Occipital lobe (tissue), 3 donors: ENCODE measurements at places on chromosomes 2 and 18.

- no peak for DNase-seq
These were observed 12.7 kb upstream of the CREG2 start for GRCh38 chr2:101400048-101400447.

GRCh38 chr2:11481789-11482472 lies 16.0 kb upstream of the E2F6 start:
- no peak for DNase-seq

GRCh38 chr18:46253498-46253897 lies 149.3 kb downstream of the HAUS1 start:
- DNase-seq = no peak

- DNase-seq = no peak
These were observed 48.2 kb upstream of the CTAGE1 start for GRCh38 chr18:22465859-22466457.

DNA sequence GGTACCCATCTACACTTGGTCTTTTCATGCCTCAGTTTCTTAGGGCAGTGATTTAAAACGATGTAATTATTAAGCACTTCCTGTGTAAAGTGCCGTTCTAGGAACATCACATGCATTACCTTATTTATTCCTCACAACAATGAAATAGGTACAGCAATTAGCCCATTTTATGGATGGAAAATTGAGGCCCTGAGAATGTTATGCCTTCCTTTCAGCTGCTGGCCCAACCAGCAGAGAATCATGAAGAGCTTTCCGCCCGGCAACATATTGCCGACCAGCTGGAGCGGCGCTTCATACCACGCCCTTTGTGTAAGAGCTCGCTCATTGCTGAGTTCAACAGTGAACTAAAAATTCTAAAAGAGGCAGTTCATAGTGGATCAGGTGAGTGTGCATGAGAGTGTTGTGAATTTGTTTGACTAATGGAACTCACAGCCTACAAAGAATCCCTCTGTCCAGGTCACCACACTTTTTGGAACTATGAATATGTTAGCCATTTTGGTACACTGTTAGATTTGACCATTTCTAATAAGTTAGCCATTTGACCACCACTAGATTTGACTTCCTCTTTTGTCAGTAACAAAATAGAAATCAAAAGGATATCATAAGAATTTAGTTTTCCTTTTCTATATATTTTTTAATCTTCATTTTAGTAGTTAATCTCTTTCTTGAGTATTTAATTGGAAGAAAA lies 25.6 kb upstream of the RPE start:
- no peak for DNase-seq

GRCh38 chr2:240567872-240568677 lies at the start of gene RNPEPL1:
Gene RNPEPL1, plus strand, starts transcription at chr2:240568484. Its CDS starts 103 bp downstream, at chr2:240568587.
- DNase-seq = no peak

- no peak for DNase-seq
These were observed 137.9 kb downstream of the CDH2 start for GRCh38 chr18:28039078-28039477.

- no peak for DNase-seq
These were observed 304.1 kb upstream of the ERBB4 start for GRCh38 chr2:212842544-212843185.

- no peak for DNase-seq
These were observed 2.3 kb upstream of the PLCD4 start for GRCh38 chr2:218605432-218605831.

DNA sequence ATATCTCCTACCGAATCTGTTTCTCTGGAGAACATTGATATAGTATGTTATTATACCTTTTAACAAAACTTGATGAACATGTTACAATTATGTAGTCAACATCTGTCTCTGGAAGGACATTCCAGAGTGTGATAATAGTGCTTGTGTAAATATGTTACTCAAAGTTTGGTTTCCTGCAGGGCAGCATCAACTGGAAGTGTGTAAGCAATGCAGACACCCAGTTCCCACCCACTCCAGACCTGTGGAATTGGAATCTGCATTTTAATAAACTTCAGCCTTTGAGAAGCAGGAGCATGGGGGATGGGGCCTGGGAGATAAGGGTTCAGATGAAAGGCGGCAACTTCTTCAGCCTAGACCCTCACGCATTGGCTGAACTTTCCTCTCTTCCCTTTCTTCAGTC lies 398.9 kb downstream of the RND3 start:
- DNase-seq = no peak

DNA sequence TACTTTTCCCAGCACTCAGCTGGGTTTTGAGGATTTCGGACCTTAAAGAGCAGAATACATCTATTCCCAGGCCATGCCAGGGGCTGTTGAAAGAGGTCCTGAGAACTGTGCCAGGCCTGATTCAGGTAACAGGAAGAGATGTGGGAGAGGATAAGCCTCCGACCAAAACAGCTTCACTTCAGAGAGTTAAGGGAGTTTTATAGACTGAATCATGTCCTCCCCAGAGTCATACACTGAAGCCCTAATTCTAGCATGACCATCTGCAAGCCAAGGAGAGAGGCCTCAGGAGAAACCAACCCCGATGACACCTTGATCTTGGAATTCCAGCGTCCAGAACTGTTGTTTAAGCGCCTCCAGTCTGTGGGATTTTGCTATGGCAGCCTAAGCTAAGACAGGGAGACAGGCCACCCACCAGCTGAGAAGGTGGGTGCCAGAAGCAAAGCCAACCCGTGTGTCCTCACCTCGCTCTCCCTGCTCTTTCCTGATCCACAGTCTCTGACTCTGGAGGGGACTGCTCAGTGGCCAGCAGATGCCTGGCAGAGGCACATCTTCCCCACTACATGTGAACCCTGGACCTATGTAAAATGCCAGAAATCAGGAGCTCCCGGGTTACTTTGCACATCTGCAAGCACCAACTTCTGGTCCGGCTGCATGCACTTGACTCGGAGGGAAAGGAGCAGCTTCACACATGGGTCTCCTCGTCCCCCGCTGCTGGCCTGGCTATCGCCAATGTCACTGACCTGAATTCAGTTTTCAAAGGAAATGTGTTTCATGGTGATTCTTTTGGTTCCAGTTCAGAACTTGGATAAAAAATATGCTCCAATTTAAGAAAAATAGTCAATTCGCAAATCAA lies 116.8 kb upstream of the EPC2 start:
- DNase-seq = no peak

- DNase-seq = no peak
These were observed 227.6 kb downstream of the SEPTIN10 start for GRCh38 chr2:109386004-109386695.

- DNase-seq = no peak
These were observed 583.7 kb upstream of the HNMT start for GRCh38 chr2:137380610-137381009.

DNA sequence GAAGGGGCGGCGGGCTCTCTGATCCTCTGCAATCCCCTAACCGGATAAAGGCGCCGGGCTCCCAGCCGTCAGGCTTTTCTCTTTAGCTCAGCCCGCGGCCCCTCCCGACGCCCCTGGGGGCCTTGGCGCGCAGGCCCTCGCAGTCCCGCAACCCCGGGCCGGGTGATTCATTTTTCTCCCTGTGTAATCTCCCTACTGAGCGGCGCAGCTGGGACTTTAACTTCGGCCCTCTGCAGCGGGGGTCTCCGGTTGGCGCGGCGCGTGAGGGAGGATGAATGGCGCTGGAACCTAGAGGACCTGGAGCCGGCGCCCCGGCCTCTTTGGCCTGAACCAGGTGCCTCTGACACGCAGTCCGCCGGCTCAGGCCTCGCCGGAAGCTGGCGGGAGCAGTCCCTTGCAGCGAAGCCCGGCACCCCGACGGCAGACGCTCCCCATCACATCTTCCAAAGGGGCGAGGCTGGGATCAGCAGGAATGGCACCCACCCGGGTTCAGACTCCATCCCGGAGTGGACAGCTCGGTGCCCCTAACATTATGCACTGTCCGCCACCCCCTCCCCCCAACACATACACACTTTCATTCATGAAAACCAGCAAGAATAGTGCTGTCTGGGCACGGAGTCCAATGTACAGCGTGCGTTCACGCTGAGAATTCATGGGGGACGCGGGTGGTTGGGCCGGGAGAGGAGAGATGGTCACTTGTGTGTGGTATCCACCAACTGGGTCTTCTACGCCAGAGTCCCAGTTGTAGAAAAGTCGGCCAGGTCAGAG lies 1.2 kb downstream of the CNGA3 start:
- no peak for DNase-seq

- DNase-seq = no peak
These were observed 329.1 kb downstream of the SETBP1 start for GRCh38 chr18:45009756-45010155.

DNA sequence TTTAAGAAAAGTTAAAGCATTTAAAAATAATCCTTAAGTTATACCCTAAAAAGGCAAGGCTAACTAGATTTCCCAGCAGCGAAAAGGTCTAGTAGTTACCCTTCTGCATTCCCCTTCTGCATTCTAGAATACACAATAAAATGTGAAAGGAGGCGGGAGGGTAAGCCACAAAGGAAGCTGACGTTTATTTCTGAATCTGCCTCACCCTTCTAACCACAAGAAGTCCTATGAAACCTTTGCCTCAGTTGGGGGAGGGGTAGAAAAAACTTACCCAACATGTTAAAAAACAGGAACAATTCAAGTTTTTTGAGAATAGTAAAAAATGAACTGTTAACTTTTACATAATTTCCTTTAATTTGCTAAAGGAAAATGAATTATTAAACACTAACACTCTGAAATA lies 11.3 kb downstream of the STK17B start:
- DNase-seq = no peak

GRCh38 chr2:73033142-73033765 lies 38.3 kb downstream of the SFXN5 start:
- DNase-seq = no peak

GRCh38 chr2:45899926-45900325 lies 248.5 kb downstream of the PRKCE start:
- no peak for DNase-seq

DNA sequence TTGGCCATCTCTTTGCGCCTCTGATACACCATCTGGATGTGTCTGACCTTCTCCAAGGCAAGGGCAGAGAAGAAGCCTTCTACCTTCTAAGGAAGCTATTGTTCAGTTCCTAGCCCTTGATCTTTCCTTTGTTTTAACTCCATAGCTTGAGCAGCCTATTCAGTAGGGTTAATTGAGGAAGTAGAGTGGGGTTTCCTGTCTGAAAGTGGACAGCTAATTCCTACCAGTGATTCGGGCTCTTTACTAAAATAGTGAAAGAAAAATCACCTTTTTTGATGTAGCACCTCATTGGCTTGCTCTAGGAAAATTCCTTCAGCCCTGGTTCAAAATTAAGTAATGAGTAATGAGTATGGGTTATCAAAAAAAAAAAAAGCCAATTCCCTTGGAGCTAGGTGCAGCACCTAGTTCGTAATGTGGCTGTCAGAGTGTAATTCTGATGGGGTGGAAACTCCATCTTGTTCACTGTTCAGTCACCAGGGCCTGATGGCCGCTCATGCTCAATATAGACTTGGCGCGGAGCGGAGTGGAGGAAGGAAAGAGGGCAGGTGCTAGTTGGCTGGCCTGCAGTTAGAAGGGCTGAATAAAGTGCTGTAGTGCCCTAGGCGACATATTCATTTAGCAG lies 2.9 kb upstream of the MGAT5 start:
- no peak for DNase-seq

DNA sequence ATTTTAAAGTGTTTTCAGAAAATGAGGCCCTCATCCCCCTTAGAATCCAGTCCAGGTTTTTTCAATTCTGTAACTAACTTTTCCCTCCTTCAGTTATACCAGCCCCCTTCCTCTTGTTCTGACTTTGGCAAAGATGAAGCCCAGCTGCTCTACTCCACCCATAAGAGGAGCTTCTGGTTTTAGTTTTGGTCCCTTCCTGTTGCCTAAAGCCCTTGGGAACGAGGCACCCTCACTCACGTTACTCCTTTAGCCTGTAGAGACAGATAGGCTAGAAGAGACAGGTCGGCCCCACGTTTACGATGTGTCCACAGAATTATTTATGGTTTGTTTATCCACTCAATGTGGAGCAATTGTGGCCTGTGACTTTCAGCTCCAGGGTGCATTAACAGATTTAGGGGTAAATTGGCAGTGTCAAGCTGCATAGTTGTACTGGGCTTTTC lies 454.2 kb upstream of the TNP1 start:
- DNase-seq = no peak

GRCh38 chr2:232129483-232129882 lies 168.0 kb downstream of the DIS3L2 start:
- no peak for DNase-seq

DNA sequence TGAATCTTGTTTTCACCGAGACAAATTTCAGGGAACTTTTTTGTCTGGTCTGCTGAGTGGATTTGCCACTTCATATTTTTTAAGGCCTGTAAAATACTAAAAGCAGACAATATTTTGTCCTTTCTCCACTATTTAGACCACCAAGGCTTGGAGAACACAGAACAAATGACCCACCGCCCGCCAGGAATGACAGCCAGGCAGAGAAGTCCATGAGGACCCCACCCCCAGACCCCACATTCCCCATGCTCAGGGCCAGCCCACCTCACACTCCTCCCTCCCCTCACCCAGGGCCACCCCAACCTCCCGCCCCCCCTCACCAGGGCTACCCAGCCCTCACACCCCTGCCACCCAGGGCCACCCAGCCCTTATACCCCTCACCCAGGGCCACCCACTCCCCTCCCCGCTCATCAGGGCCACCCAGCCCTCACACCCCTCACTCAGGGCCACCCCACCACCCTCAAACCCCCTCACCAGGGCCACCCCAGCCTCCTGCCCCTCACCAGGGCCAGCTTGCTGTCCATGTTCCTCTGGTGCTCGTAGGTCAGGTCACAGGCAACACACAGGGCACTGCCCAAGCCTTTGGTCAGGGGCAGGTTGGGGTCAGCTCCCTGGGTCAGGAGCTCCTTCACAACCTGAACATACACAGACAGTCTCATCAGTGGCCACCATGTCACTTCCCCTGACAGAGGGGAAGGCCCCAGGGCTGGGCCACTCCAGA lies 50.6 kb downstream of the ANKMY1 start:
- no peak for DNase-seq

- DNase-seq = no peak
These were observed 22.2 kb upstream of the MYO3B start for GRCh38 chr2:170155723-170156253.

GRCh38 chr2:218024336-218024735 lies 21.5 kb upstream of the TNS1 start:
- DNase-seq = no peak

DNA sequence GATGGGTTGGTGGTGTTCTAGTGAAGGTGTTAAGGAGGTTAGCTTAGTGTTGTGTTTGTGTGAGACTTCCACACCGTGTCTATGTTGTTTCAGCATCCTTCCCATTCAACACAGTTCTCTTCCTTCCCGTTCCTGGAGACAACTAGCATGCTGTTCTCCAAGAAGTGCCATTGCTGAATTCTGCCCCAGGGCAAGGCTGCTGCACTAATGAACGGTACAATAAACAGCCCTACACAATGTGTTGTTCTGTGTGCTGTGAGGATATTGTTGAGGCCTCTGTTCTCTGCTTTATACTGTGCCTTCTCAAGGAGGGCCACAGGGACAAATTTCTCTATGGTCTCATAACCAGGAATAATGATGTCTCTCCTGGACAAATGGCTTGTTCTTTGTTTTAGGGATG lies 39.8 kb upstream of the ZEB2 start:
- DNase-seq = no peak

- no peak for DNase-seq
These were observed 42.1 kb upstream of the SNED1 start for GRCh38 chr2:240956171-240956934.

- DNase-seq = no peak
These were observed 45.6 kb upstream of the ZNF532 start for GRCh38 chr18:58819051-58819450.
